ENCODE measurements at places on chromosomes 4 and X.

GRCh38 chrX:30301963-30302362, 7.2 kb downstream of the NR0B1 start:
- no peak for DNase-seq

DNA sequence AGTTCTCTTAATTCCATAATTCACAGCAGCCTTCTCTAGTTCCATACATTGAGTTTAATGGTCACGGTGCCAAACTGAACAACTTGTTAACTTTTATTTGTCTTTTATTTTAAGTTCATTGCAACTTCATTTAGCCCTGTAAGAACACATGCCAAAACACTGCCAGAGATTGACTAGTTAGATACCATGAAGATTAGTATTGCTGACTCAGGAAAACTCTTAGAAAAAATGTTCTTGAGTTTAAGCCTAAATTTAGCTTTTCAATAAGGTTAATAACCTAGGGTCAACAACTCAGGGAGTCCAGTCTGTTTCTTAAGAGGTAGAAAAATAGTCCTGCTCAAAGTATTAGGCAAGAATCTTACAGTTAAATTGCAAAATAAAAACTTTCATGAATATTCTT, 25.7 kb downstream of the SPANXN2 start:
- no peak for DNase-seq

DNA sequence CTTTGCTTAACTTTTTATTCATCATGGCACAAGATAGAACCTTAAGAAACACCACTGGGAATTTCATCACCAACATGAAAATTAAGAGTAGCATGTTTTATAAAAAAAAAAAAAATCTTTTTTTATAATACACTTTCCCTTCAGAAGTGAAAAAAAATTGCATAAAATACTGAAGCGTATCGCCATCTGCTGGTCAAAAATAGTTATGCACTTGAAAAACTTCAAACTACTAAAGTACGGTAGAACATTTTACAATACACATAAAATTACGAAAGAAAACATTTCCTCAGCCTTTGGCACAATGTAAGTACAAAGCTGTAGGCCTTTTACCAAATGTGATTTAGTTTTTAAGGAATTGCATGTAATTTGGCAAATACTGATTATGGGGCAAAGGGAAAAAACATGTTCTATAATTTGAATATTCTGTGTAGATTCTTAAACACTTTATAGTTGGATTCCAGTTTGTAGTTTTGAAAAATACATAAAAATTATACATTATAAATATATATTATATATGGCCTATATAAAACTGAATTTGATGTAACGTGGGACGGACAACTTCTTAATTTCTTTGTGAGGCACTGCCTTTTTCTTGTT, 26.5 kb downstream of the HCCS start:
- no peak for DNase-seq

GRCh38 chr4:80465238-80465637, 129.7 kb downstream of the CFAP299 start:
- DNase-seq: no peak

DNA sequence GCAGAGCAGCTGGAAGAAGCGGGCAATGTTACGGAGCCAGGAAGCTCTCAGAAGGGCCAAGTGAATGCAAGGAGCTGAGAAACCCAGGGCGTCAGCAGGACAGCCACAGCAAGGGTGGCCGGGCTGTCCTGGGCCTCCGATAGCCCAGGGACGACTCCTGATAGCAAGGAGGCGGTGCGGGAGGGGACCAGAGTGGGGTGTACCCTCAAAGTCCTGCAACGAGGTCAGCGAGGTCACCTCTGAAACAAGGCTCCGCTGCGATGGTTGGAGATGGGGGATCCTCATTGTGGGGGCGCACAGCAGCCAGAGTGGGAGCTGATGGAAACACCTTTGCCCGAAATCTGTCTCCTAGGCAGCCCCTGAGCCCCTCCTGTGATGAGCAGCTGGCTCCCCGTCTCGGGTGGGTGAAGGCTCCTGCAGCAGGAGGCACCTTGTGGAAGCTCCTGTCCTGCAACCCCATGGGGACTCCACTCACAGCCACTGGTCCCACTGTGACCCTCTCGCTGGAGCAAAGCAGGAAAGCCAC, 4.3 kb upstream of the CCNQ start:
- DNase-seq: no peak

GRCh38 chrX:154352466-154352865, 22.0 kb downstream of the FLNA start:
- DNase-seq: no peak

- no peak for DNase-seq
Measured at GRCh38 chr4:74190919-74191397, 33.0 kb downstream of the MTHFD2L start.

GRCh38 chr4:127586922-127587571, 45.7 kb upstream of the INTU start:
- no peak for DNase-seq

Measured in activated naive CD4-positive, alpha-beta T cell treated with anti-CD3 and anti-CD28 coated beads, Interleukin-2, amount 50 U/mL, for 16 hours (primary cell).